ENCODE measurements at places on chromosomes 3 and 15.

- H3K27ac ChIP-seq = no peak overlapping the region
- peaks cover 52% of the 10 kb centered on the region for H3K36me3 ChIP-seq
- H3K4me3 ChIP-seq = no peak overlapping the region
- H3K4me1 ChIP-seq = no peaks in the 10 kb centered on the region
- H3K27me3 ChIP-seq = no peaks in the 10 kb centered on the region
Observed at GRCh38 chr3:52593103-52593502, 56.7 kb downstream of the UQCC5 start.

DNA sequence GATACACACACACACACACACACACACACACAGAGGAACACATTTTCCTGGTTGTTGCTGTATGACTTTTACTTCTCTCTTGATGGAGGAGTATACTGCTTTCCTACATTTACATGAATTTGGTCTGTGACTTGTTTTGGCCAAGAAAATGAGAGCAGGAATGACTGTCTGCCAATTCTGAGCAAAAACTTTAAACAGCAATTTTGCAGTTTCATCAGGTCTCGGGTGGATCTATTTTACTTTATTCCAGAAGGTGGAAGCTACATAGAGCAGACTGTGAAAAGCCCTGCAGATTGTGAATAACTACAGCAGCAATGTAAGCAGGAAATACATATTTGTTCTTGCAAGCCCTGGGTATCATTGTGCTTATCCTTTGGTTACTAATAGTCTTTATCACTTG is 1350.0 kb upstream of the EPHA6 start:
- no peak overlapping the region for H3K4me3 ChIP-seq
- no peaks in the 10 kb centered on the region for H3K4me1 ChIP-seq
- no peaks in the 10 kb centered on the region for H3K36me3 ChIP-seq
- no peak overlapping the region for H3K27ac ChIP-seq
- DNase-seq = no peak
- no peaks in the 10 kb centered on the region for H3K27me3 ChIP-seq

GRCh38 chr3:45367453-45367871 is 20.9 kb upstream of the LARS2 start:
- H3K4me1 ChIP-seq = peaks cover 31% of the 10 kb centered on the region
- H3K36me3 ChIP-seq = no peaks in the 10 kb centered on the region
- peak overlapping the region; percentile 51 for H3K27ac ChIP-seq

GRCh38 chr3:110791995-110792686 is 279.5 kb upstream of the NECTIN3 start:
- no peaks in the 10 kb centered on the region for H3K36me3 ChIP-seq
- H3K4me3 ChIP-seq = no peak overlapping the region
- H3K4me1 ChIP-seq = no peaks in the 10 kb centered on the region
- DNase-seq = no peak
- no peaks in the 10 kb centered on the region for H3K27me3 ChIP-seq
- no peak overlapping the region for H3K27ac ChIP-seq

GRCh38 chr3:46272028-46272451 is 29.8 kb downstream of the CCR3 start:
- H3K4me3 ChIP-seq = no peak overlapping the region
- DNase-seq = no peak
- no peaks in the 10 kb centered on the region for H3K36me3 ChIP-seq
- H3K27me3 ChIP-seq = peaks cover 12% of the 10 kb centered on the region
- no peaks in the 10 kb centered on the region for H3K4me1 ChIP-seq

DNA sequence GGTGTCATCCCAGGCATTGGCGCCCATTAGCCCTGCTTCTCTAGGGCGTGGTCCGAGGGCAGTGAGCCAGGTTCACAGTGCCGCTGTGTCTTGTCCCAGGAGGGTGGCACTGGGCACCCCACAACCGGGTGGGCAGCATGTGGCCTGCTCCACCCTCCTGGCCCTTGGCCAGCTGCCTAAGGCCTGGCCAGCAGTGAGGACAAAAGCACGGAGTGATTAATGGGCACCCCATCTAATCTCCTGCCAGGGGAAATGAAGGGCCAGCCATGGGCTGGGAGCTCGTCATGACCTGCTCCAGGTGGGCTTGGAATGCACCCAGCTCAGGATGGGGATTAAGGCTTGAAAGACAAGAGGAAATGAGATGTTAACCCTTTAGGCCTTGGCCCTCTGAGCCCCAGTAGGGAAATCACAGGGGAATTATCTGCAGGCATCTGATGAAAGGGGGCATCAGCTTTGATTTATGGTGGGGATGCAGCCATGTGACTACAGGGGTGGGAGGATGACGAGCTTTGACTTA is 5.2 kb downstream of the THSD4 start:
- H3K4me3 ChIP-seq = no peak overlapping the region
- no peaks in the 10 kb centered on the region for H3K36me3 ChIP-seq
- no peak overlapping the region for H3K27ac ChIP-seq
- no peaks in the 10 kb centered on the region for H3K27me3 ChIP-seq
- no peaks in the 10 kb centered on the region for H3K4me1 ChIP-seq

DNA sequence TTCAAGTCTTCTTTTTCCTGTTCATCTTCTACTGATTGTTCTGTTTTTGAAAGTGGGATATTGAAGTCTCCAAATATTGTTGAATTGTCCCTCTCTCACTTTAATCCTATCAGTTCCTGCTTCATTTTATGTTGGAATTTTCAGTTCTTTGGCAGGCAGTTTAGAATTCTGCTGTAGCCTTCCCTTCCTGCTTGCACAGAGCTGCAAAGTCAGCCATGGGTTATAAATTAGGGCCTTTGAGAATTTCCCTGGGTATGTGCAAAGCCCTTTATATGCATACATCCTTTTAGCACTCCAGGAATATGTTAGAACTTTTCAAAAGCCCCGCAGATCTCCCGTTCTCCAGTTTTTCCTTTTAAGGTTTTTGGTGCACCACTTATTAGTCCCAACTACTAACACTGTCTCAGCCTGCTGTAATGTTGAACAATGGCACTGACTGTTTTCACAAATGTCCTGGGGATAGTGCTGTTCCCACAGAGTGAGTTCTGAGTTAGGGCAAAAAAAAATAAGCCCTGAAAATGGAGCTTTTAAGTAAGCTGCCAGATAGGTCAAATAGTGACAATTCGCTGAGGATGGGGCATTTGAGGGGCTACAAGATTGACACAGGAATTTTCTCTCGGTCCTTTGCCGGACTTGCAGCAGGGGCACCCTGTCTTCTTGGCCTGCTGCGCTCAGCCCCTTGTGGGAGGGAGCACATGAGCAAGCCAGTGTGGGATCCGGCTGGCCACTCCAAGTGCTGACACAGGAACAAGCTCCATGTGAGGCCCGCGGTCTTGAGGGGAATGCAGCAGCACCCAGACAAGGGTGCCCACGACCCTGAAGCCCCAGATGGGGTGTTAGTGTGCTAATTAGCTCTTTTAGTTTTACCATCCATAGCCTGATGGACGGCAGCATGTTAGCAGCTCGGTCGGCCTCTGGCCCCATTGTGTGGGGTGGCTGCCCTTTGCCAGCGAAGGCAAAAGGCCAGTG is 96.0 kb downstream of the VPS8 start:
- H3K4me3 ChIP-seq = no peak overlapping the region
- no peaks in the 10 kb centered on the region for H3K27me3 ChIP-seq
- no peaks in the 10 kb centered on the region for H3K36me3 ChIP-seq
- no peak for DNase-seq
- no peak overlapping the region for H3K27ac ChIP-seq
- H3K4me1 ChIP-seq = no peaks in the 10 kb centered on the region

GRCh38 chr15:38670128-38671005 is 105.8 kb upstream of the RASGRP1 start:
- no peak overlapping the region for H3K4me3 ChIP-seq
- H3K27ac ChIP-seq = peak overlapping the region; percentile 18
- H3K36me3 ChIP-seq = no peaks in the 10 kb centered on the region

DNA sequence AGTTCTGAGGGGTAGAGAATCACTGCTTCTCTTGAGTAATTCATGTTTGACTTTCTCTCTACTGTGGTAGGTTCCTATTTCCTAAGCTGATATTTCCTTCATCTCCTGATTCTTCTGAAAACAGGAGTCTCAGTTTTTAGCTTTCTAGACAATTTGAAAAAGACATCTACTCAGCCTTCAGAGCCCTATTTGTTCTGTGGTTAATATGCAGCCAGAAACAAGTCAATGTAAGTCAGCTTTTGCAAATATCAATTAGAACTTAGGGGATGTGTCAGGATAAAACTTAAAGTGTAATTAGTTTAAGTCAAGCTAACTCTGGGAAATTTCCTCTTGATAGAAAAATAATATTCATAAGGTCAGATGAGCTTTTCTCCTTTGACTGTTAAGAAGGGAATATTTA is 21.7 kb upstream of the HACD2 start:
- no peaks in the 10 kb centered on the region for H3K4me1 ChIP-seq
- no peaks in the 10 kb centered on the region for H3K36me3 ChIP-seq
- DNase-seq = no peak
- H3K27ac ChIP-seq = no peak overlapping the region

- no peaks in the 10 kb centered on the region for H3K36me3 ChIP-seq
- H3K4me1 ChIP-seq = peaks cover 12% of the 10 kb centered on the region
- H3K4me3 ChIP-seq = no peak overlapping the region
- DNase-seq = no peak
- no peaks in the 10 kb centered on the region for H3K27me3 ChIP-seq
Observed at GRCh38 chr15:43440721-43441281, 52.2 kb downstream of the TP53BP1 start.

DNA sequence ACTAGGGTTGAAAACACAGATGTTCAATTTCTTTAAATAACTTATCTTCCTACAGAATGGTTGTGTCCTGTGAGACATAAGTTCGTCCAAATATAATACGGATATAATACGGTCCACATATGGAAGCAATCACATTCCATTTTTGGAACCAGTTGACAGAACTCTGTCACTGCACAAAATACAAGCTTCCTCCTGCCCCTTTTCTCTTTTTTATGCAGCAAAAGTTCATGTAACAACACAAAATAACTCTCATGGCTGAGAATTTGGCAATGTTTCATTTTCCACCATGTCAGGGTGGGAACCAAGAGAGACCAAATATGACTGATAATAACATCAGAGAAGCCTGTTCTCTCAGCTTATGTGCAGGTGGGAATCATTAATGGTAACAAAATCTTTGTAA is 158.1 kb upstream of the ZNF385D start:
- H3K27ac ChIP-seq = no peak overlapping the region
- H3K27me3 ChIP-seq = no peaks in the 10 kb centered on the region
- DNase-seq = no peak
- no peaks in the 10 kb centered on the region for H3K36me3 ChIP-seq
- H3K4me3 ChIP-seq = no peak overlapping the region
- no peaks in the 10 kb centered on the region for H3K4me1 ChIP-seq

GRCh38 chr3:195129644-195130492 is 141.1 kb downstream of the XXYLT1 start:
- H3K36me3 ChIP-seq = no peaks in the 10 kb centered on the region
- peaks cover 62% of the 10 kb centered on the region for H3K4me1 ChIP-seq
- no peak overlapping the region for H3K4me3 ChIP-seq
- H3K27me3 ChIP-seq = no peaks in the 10 kb centered on the region

DNA sequence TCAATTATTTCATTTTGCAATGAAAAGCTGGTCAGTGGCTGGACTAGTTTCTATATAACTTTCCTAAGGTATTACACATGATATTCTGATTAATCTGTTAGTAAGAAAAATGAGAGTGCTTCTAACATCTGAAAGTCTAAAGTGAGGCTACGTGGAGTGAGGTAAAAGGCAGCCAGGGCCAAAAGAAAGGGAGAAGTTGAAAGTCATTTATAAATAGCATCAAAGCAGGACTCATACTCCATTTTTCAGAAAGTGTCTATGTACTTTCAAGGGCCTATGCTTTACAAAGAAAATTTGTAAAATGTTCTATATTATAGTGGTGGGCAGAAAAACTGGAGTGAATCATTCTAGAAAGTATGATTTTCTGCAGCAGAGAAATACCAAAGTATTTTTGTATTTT is 80.0 kb downstream of the CSNK1G1 start:
- no peaks in the 10 kb centered on the region for H3K27me3 ChIP-seq
- no peaks in the 10 kb centered on the region for H3K4me1 ChIP-seq
- no peak overlapping the region for H3K27ac ChIP-seq
- no peak for DNase-seq

- H3K27me3 ChIP-seq = no peaks in the 10 kb centered on the region
- no peaks in the 10 kb centered on the region for H3K4me1 ChIP-seq
- H3K36me3 ChIP-seq = peaks cover 33% of the 10 kb centered on the region
- no peak for DNase-seq
Observed at GRCh38 chr3:149936812-149937230, 33.9 kb downstream of the PFN2 start.

- H3K27me3 ChIP-seq = no peaks in the 10 kb centered on the region
- no peaks in the 10 kb centered on the region for H3K4me1 ChIP-seq
- H3K36me3 ChIP-seq = no peaks in the 10 kb centered on the region
- DNase-seq = no peak
- H3K27ac ChIP-seq = no peak overlapping the region
Observed at GRCh38 chr15:86082619-86083380, 3.1 kb downstream of the AGBL1 start.

- H3K27me3 ChIP-seq = no peaks in the 10 kb centered on the region
- no peaks in the 10 kb centered on the region for H3K36me3 ChIP-seq
- no peak overlapping the region for H3K27ac ChIP-seq
- H3K4me3 ChIP-seq = no peak overlapping the region
- no peaks in the 10 kb centered on the region for H3K4me1 ChIP-seq
- DNase-seq = no peak
Observed at GRCh38 chr3:42892807-42893206, 13.1 kb upstream of the ZNF662 start.

DNA sequence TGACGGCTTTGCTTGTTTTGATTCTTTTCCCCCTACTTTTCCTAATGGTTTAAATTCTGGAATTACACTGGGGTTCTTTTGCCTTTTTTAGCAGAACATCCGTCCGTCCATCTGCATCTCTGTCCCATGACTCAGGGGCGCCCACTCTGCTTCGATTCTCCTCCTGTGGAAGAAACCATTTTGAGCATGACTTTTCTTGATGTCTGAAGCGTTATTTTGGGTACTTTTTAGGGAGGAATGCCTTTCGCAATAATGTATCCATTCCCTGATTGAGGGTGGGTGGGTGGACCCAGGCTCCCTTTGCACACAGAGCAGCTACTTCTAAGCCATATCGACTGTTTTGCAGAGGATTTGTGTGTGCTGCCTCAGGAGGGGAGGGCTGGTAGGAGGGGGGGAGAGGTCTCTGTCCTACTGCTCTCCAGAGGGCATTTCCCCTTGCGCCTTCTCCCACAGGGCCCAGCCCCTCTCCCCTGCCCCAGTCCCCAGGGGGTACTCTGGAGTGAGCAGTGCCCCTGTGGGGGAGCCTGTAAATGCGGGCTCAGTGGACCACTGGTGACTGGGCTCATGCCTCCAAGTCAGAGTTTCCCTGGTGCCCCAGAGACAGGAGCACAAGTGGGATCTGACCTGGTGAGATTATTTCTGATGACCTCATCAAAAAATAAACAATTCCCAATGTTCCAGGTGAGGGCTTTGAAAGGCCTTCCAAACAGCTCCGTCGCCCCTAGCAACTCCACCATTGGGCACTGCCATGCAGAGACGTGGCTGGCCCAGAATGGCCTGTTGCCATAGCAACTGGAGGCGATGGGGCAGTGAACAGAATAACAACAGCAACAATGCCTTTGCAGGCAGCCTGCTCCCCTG is 19.5 kb upstream of the BSN start:
- H3K36me3 ChIP-seq = peaks cover 50% of the 10 kb centered on the region
- no peaks in the 10 kb centered on the region for H3K4me1 ChIP-seq
- no peaks in the 10 kb centered on the region for H3K27me3 ChIP-seq
- H3K4me3 ChIP-seq = no peak overlapping the region

- H3K4me3 ChIP-seq = no peak overlapping the region
- peaks cover 62% of the 10 kb centered on the region for H3K27me3 ChIP-seq
- H3K4me1 ChIP-seq = peaks cover 7% of the 10 kb centered on the region
Observed at GRCh38 chr15:45107941-45108630, 5.9 kb downstream of the DUOX2 start.

All from esophagus squamous epithelium (tissue), 5 donors.